Transverse colon (tissue), 4 donors: ENCODE measurements at places on chromosomes 4 and X.

DNA sequence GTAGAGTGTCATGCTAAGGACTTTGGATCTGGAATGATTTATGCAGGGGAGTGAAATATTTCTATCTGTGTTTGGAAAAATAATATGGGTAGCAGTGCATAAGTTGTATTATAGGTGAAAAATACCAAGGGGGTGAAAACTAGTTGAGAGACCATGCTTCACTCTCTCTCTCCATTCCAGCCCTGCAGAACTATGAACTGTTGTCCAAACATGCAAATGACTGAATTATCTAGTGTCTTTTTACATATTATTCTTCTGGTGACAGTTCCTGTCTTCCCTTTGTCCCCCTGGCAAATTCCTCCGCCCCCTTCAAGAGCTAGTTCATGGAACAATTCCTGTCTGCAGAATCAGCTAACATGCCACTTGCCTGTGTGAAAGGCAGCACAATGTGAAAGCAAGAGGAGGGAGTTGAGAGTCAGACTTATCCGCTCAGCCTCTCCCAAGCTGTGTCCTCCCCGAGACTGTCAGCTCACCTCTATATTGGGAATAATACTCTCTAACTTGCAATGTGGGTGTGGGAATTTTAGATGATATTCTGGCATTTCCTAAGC, 2.3 kb downstream of the PF4 start:
- no peak overlapping the region for H3K4me3 ChIP-seq
- H3K27me3 ChIP-seq: no peaks in the 10 kb centered on the region
- DNase-seq: no peak
- no peaks in the 10 kb centered on the region for H3K4me1 ChIP-seq

DNA sequence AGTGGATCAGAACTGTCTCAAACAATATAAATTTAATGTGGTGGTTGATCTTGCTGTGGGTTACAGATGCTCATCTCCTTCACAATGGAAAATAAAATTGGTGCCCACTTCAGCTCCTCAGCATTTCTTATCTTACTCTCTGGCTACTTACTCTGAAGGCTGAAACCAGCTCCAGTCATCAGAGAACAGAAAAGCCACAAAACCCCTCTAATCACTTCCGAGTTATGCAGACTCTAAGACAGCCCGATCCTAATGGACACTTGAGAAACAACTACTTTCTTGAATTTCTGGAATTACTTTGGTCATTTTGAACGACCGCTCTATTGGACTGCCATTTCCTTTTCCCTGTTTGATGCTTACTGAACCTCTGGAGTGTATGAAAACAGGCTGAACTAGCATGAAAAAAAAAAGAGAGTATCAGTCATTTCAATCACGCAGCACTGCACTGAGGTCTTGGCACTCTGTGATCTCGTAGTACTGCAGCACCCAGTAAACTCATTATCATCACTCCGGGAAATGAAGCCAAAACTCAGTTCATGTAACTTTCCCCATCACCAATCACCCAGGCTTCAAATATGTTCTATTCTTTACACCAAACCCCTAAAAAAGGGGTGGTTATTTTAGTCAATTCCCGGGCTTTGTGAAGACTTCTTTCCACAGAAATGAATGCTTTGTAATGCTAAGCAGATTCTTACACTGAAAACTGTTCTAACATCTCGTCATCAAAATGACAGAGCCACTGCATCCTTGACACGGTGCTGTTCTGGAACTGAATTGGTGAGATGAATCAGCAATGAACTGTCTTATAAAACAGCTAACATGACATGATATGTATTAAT, 54.5 kb downstream of the TSPAN5 start:
- no peak for DNase-seq
- no peak overlapping the region for H3K27ac ChIP-seq
- no peak overlapping the region for H3K4me3 ChIP-seq
- no peaks in the 10 kb centered on the region for H3K27me3 ChIP-seq

DNA sequence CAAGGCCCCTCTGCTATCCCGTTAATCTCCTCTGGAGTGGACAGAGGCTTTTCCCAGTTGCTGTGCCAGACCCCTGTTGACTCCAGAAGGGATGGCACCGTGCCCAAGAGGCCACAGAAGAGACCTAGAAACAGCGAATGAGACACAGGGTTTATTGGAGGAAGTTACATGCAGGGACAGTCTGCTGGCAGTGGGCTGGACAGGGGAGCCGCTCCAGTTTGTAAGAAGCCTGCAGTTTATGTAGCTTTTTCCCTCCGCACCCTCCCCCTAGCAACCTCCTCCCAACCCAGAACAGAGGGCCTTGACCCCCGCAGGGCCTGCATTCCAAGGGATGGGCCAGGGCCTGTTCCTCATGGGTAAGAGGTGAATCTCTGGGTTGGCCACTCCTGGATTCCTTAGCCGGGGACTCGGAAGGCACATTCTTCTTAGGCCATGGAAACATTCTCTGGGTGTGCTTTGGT, 216.8 kb upstream of the PSAPL1 start:
- DNase-seq: no peak
- no peak overlapping the region for H3K4me3 ChIP-seq
- no peaks in the 10 kb centered on the region for H3K4me1 ChIP-seq
- no peaks in the 10 kb centered on the region for H3K27me3 ChIP-seq
- no peaks in the 10 kb centered on the region for H3K36me3 ChIP-seq

DNA sequence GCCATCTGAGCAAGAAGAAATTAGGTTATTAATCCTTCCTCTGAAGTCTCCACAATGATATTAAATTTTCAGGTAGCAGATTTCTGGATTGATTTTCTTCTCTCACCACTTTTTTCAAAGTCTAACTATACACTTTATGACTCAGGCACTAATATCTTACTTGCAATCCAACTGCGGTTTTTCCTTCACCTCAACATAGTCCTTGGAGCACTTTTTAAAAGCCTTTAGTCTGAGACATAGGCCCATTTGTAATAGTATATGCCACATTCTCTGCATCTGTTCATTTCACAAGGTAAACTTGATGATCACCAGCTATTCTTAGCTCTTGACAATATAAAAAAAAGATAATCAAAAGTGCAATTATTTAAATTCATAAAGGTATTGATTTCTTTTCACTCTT, 55.9 kb upstream of the EDNRA start:
- no peak for DNase-seq
- no peaks in the 10 kb centered on the region for H3K36me3 ChIP-seq
- no peak overlapping the region for H3K27ac ChIP-seq
- H3K4me3 ChIP-seq: no peak overlapping the region
